ENCODE measurements at places on chromosomes 11 and 22.

- DNase-seq = no peak
These were observed 28.6 kb downstream of the ADAMTS15 start for GRCh38 chr11:130476922-130477491.

- DNase-seq = no peak
These were observed 97.0 kb downstream of the SPON1 start for GRCh38 chr11:14059491-14059890.

DNA sequence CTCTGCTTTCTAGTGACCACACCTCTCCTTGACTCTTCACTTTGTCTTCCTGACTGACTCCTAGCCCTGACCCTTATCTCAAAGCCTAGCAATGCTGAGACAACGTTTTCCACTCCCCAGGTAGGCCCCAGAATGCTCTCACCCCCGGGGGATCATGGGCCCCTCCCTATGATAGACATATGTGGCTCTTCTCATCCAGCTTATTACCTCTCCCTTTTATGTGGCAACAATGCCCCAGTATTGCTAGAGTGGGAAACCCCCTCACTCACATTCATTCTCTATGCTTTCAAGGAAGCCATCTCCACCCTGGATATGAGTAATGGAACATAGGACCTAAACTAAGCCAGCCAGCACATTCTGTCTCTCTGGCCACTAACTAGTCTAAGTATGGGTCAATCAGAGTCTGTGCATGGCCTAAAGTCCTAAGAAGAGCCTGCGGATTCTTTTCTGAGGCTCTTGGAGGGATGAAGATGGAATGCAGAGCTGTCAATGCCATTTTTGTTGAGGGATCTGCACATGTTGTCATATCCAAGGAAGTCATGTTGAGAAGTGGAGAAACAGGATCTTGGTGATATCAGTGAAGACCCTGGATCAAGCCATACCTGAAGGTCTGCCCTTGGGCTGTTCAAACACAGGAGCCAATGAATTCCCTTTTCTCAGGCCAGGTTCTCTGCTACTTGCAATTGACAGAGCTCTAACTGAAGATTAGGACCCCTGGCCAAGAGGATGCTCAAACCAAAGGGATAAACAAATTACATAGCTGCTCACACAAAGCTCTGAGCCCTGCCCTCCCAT is 79.8 kb upstream of the GRK3 start:
- DNase-seq = no peak

- no peak for DNase-seq
These were observed 22.2 kb upstream of the NAP1L4 start for GRCh38 chr11:3014057-3014938.
